ENCODE measurements at places on chromosomes 16 and 17.

DNA sequence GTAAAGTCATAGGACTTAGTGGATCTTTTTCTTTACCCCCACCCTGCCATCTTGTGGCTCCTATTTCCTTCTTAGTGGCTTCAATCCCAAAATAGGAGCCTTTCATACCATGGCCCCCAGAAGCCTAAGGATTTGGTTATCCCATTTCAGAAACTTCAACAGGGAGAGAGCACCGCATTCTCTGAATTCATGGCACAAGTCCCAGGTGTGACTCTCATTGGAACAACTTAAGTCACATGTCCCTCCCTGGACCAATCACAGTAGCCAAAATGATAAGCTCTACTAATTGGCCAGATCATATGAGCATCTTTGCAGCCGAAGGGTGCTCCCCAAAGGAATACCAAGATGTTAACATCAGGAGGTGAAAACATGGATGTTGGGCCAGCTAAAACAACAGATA, 43.2 kb downstream of the AXIN2 start:
- DNase-seq: no peak

GRCh38 chr16:29820271-29820701, at the start of gene MVP:
TSS of gene MVP (plus strand) at chr16:29820462. CDS start at chr16:29830550, 10,088 bp downstream.
- peak; percentile 81 for DNase-seq

GRCh38 chr17:78172249-78173051, 4.1 kb downstream of the SYNGR2 start:
- no peak for DNase-seq

GRCh38 chr16:21100447-21100846, 50.2 kb downstream of the DNAH3 start:
- DNase-seq: no peak

DNA sequence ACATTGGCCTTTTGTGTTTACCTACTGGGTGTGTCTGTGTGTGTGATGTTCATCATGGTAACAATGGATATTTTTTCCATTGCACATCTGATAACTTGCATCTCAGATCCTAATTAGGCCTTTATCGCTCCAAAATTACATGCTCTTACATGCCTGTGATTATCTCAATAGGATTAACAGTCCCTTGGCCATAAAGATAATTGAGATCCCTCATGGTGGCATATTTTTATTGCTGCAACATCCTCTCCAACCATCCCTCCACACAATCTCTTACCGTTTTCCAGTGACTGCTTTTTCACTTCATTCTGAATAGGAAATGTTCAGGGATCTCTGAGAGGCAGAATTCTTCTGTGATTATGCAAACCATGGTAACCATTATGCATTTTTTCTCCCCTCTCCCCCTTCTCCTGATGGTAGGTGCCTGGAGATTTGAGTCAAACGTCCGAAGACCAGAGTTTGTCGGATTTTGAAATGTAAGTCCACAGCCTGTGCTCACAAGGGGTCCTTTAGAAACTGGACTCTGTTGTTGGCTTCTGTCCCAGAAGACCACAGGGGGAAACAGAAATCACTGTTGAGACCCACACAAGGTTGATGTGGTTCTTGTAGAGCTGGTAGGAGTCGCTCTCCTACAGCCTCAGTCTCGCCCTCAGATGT, 405.5 kb downstream of the CPPED1 start:
- no peak for DNase-seq

GRCh38 chr16:15493466-15494180, 59.2 kb downstream of the BMERB1 start:
- peak; percentile 47 for DNase-seq

DNA sequence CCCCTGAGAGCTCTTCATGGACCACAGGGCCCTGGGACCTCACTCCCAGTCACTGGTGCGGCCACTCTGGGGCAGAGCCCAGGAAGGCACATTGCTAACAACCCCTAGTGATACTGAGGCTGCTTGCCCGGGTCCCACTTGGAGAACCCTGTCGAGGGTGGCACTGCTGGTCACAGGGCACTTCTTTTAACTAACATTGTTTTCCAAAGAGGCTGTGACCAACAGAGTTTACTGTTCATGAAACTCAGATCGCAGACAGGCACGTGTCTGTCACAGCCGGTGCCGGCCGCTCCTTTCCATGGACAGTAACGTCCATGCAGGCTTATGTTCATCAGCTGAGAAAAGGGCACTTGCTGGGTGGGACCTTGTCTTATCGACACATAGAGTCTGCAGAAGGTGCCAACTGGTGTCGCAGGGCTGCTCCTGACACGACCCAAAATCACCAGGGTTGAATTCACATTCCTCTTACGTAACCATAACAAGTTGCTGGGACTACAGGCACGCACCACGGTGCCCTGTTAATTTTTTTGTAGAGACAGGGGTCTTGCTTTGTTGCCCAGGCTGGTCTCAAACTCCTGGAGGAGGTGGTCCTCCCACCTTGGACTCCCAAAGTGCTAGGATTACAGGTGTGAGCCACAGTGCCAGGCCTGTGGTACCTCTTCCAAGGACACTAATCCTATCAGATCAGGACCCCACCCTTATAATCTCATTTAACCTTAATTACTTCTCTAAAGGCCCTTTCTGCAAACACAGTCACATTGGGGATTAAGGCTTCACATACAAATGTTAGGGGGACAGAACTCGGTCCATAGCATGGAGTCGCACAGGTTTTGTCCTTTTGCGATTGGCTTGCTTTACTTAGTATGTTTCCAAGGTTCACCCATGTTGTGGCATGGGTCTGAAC, 1.2 kb upstream of the ZC3H18 start:
- DNase-seq: no peak

DNA sequence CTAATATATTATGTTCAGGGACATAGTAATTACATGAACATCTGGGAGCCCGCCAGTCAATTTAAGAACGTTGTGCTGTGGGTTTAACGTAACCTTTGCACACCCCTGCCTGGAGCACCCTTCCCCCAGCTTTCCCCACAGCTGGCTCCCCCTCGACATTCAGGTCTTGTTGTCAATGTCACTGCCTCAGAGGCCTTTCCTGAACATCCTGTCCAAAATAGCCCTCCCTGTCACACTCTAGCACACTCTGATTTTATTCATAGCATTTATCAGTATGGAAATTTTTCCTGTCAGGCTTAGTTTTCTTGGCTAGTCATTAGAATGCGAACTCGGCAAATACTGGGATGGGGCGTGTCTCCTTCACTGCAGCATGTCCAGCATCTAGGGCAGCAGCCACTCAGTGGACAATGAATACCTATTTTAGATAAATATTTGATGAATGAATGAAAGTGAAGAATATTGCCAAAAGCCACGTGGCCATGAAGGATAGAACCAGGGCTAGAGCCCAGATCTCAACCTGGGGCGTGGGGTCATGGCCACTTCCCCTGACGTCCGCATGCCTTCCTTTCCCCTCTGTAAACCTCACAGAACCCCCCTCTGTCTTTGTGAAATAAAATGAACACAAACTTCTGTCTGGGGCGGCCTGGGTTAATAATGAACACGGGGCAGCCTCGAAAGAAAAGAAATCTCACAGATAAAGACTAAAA, 10.5 kb downstream of the PIK3R6 start:
- DNase-seq: no peak

- no peak for DNase-seq
Measured at GRCh38 chr16:88369447-88370008, 13.2 kb upstream of the ZNF469 start.

DNA sequence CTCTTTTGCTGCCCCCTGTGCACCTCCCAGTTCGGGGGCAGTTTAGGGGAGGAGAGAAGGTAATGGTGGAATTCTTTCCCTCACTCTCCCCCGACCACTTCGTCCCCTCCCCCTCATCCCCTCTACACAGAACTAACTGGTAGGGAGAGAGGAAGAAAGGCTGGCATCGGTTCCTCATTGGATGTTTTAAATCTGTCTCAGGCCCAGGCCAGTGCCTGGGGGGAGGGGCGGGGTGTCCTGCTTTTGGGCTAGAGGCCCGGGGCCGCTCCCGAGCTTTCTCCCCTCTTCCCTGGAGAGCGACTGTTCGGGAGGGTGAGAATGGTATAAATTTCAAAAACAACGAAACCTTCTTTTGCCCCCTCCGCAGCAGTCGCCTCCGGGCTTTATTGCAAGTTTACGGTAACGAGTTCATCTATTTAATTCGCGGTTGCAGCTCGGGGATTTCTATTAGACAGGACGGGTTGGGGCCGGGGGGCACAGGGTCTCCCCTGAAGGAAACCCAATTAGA, at the start of gene PRAC2:
Gene PRAC2, plus strand, starts transcription at position 271 of the 508 bp plus-strand sequence. CDS start 1,226 bp downstream, outside the sequence.
- DNase-seq: no peak

DNA sequence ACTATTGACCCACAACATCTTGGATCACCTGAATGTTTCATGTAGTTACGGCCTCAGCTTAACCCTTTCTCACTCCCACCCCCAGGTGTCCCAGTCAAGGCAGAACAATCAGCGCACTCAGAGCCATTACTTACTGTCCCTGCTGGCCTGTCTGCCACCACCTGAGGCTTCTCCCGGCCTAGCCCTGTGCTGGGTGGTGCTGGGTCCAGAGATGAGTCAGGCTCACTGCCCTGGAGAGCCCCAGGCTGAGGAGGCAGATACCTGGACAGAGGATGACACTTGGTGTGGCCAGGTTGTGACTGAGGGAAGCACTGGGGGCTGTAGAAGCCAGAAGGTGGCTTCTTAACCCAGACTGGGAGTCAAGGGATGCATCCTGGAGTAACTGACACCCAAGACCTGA, 4.0 kb upstream of the SLC5A2 start:
- no peak for DNase-seq

- no peak for DNase-seq
Measured at GRCh38 chr17:79049821-79050220, 24.8 kb upstream of the ENGASE start.

- no peak for DNase-seq
Measured at GRCh38 chr16:53864819-53865493, 161.0 kb downstream of the FTO start.

GRCh38 chr16:27867122-27868110, 196.1 kb downstream of the GSG1L start:
- no peak for DNase-seq

DNA sequence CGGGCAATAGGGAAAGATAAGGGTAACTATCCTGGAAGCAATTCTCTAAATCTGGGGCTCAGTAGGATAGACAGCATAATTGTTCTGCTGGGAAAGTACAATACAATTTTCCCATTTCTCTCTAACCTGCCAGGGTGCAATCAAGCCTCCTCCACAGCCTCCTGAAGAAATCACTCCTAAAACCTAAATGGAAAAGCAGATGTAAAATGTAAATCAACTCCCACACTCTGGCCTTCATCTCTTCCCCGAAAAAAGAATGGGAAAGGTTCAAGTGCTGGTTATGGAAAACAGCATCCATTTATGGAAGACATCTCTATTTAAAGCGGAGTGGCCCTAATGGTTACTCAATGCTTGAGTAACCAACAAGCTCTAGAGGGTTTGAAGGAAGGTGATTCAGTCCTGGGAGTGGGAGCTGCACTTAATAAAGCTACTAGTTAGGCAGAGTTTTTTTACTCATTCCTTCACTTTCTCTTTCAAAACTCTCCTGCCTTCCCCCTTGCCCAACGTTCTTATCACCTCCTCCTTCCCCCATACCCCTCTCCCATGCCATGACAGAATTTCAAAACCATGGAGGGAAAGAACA, 5.1 kb downstream of the MMD start:
- DNase-seq: no peak

- DNase-seq: no peak
Measured at GRCh38 chr17:62808576-62808970, 459 bp upstream of the MARCHF10 start.

DNA sequence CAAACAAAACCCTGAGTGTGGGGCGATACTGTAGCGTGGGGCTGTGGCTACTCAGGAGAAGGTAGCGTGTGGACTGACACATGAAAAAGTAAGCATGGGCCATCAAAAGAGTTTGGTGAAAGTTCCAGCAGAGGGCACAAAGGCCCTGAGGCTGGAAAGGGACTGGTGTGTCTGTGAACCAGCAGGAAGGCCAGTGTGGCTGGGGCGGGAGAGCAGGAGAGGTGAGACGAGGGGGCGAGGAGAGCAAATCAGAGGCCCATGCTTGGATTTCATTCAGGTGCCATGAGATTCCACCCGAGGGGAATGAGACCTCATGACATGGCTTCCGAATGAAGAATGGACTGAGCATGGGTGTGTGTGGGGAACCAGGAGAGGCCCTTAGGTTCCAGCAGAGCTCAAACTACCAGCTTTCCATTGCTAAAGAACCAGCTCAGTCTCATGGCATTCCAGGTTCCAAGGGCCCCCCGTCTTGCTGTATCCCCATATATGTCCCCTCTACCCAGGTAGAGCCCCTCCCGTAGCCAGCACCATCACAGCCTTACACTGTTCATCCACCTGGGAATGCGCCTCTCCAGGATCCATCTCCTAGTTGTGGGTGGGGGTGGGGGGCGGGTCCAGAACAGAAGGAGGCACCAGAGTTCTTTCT, 31.1 kb downstream of the TRPV2 start:
- DNase-seq: no peak

GRCh38 chr17:79495665-79496064, 115.2 kb downstream of the RBFOX3 start:
- DNase-seq: no peak

DNA sequence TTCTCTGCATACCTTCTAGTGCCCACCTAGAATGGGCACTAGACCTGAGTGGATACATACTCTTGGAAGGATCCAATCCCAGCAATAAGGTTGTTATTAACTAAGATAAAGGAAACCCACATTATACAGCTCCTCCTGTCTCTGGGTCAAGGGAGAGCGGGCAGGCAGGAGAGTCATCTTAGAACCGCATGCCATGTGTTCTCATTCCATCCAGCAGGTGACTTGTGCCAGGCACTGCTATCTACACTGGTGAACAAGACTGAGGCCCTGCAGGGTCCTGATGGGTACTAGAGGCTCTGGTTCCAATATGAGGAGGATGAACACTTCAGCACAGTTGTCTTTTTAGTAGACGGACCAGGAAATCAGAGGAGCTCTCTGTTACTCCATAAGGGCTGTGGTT, 5.9 kb upstream of the CD300H start:
- no peak for DNase-seq

DNA sequence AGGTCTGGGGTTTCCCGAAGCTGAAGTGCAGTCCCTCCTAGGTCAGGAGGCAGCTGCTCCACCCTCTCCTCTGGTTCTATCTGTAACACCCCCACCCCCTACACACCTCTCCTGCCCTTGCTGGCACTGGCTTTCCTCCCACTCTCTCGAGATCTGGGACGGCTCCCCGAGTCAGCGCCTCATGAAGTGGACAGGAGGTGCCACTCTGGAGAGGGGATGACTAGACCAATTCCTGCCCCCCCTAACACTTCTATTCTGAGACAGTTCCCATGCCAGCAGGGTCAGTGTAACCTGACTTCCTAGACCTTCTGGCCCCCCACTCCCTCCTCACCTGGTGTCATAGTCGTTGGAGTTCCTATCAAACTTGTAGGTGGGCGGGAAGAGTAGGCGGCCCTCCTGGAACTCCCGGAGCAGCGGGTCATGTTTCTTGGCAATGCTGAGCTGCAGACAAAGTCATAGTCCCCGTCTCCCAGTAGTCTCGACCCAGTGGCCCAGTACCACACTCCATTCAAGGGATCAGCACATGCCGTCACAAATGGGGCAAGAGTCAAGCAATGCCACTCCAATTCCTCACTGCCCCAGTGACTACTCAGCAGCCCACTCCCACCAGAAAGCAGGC, 9.7 kb downstream of the INPP5K start:
- no peak for DNase-seq

DNA sequence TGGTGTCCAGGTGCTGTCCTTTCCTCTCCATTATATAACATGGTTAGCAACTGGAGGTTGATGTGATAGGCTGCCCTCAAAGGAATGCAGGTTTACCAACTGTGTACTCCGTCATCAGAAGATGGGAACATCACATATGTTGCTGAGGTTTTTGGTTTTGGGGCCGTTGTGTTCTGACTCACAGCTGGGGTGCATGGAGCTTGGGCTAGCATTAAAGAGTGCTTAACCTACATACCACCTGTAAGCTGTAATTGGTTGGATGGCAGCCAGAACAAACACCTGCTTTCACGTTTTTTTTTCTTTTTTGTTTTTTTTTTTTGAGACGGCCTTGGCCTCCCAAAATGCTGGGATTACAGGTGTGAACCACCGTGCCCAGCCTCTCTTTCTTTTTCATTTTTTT, 20.9 kb downstream of the TMEM11 start:
- peak; percentile 43 for DNase-seq
